Hepatocyte (in vitro differentiated cells): ENCODE measurements at places on chromosomes 16 and 17.
A peak's percentile ranks its signal among the peaks of the same experiment; 100 is the strongest.

GRCh38 chr17:47811709-47812108, 9.9 kb downstream of the OSBPL7 start:
- no peak for DNase-seq

- no peak for DNase-seq
Measured at GRCh38 chr16:49455181-49455990, 81.8 kb downstream of the C16orf78 start.

DNA sequence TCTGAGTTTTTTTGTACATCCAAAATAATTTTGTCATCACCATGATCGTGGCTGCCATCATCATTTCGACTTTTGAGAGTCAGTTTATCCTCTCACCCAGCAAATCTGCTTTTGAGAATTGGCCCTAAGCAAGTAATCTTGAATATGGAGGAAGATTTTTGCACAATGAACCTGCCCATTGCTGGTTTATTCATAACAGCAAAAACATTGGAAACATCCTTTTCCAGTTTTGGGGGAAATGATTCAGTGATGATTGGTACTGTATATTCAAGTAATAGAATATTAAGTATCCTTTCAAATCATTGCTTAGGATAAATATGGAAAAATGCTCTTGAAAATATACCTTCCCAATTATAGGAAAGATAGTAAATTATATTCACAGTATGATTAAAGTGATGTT, 53.1 kb downstream of the PRKCA start:
- no peak for DNase-seq

- peak; percentile 19 for DNase-seq
Measured at GRCh38 chr17:37160944-37161343, 212.2 kb downstream of the AATF start.

GRCh38 chr16:49482690-49483089, 109.1 kb downstream of the C16orf78 start:
- DNase-seq = no peak
